ENCODE measurements at places on chromosomes 6 and 20.

DNA sequence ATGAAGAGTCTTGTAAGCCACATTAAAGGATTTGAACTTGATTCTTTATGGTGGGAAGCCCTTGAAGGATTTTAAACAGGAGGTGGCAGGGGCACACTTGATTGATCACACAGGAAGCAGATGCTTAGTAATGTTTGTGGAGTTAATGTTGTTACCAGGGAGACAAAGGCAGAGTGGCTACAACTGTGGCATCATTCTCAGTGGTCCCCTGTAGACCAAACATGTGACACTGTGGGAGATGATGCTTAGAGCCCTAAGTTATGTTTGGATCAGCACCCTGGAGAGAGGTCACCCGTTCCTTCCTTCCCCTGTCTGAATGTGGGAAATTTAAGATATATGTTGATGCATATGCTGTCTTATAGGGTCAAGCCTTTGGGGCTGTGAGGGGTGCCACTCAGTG, 53.2 kb downstream of the EIF2S2 start:
- no peak for DNase-seq

GRCh38 chr20:56423211-56423610, 11.2 kb downstream of the CASS4 start:
- no peak for DNase-seq

DNA sequence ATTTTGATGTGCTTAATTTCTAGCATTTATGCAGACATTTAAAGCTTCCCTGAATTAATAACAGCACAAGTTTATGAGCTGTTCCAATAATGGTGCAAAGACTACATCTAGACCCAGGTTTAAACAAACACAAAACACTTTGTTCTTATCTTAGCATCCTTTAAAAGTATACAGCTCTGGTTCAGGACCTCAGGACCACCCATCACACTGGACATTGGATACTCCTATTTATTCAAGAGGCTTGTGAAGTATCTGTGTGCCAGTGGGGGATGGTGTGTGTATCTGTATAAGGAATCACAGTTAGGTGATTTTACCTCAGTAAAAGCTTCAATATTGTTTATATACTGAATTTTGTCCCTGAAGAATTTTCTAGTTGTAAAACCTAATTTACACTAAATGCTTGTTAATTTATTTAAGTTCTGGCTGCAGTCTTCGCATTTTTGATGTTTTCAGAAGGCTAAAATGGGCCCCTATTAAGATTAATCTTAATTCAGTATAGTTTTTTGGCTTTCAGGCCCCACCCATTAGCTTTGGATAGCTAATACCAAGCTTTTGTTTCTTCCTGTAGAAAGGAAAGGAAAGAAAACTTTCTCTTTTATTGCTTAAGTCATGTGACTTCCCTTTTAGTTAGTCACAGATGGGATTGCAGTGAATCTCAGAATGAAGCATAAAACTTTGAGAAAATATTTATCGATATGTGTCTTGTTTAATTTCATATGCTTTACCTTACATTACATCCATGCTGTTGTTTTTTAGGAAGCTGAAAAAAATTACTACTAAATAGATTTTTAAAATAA, 13.1 kb downstream of the LIN28B start:
- DNase-seq: no peak

DNA sequence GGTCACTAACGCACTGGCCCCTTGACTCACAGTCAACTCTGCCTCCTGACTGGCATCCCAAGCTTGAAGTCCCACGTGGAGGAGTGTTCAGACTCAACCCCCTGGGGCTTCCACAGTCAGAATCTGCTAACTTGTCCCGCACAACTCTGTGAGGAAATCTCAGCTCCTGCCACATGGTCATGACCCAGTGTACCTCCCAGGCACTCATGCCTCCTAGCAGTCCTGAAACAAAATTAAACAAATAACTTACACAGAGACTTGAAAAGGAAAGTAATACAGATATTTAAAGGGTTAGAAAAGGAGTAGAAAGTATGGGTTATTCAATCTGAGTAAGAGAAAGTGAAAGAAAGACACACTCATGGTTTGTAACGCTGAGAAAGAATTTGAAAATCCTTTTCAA, 134.9 kb downstream of the GMDS start:
- DNase-seq: no peak

DNA sequence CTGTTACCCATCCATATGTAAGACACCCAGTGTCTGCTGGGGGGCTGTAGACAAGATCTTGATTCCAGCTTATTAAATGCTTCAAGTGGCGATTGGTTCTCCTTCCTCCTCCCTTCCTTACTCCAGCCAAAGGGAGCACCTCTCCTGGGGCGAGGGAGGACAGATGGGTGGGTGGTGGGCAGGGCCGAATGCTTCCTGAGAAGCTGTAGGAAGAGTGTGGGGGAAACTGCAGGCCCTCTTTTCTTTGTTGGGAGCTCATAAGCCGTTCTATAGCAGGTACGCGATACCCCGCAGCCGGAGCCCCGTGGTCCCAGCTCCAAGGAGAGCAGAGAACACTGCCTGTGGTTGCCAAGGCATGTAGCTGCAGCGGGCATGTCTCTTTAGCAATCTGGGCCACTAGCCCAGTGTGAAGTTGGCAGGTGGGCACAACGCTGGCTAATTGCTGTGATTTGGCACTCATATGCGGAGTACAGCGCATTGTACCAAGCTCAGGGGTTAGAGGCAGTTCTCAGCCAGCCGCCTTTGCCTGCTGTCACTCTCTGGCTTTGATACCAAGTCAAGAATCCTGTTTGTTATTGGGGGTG, 14.7 kb upstream of the KCNG1 start:
- no peak for DNase-seq

GRCh38 chr6:107987805-107988204, 29.8 kb upstream of the SEC63 start:
- DNase-seq: no peak

DNA sequence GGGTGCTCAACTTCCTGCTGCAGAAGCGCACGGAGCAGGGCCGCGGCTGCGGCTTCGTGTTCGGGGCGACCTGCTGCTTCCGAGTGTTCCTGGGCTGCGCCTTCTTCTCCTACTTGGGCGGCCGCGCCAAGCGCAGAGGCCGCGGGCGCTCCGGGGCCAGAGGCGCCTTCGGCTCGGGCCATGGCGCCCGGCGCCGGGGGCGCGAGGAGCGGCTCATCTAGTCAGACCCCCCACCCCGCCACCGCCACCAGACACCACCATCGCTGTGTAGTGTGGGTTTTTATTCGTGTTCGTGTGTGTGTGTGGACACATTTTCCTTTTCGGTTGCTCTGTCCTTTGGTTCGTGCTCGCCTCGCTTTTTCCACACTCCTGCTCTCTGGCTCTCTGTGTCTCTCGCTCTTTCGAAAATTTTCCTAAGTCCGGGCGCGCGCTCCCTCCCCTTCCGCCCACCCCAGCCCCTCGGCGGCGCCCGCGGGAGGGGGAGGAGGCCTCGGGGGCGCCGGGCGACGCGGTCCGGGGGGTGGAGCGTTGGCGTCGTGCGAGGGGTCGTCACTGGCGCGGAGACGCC, 38.1 kb downstream of the GNAS start:
- peak; percentile 68 for DNase-seq

- no peak for DNase-seq
These were observed 384.7 kb upstream of the ID4 start for GRCh38 chr6:19452495-19452894.

GRCh38 chr6:104705095-104705707, 154.5 kb downstream of the HACE1 start:
- peak; percentile 65 for DNase-seq

DNA sequence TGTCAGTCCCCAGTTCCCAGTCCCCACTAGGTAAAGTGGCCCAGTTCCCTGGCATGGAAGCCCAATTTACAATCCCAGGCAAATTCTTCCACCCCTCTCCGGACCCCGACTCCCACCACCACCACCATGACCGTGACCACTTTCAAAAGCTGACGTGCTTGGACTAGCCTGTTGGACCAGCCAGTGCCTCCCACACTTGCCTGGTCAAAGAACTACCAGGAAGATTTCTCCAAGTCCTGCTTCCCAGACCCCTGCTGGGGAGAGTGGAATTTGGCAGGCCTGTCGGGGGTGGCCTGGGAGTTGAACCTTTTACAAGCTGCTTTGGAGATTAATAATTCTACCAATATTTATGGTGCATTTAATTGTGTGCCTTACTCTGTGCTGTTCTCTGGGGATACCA, 1.4 kb upstream of the PTPRT start:
- no peak for DNase-seq

- DNase-seq: no peak
These were observed 30.4 kb downstream of the NTSR1 start for GRCh38 chr20:62739067-62739466.

GRCh38 chr6:113697632-113698410, 159.3 kb upstream of the MARCKS start:
- no peak for DNase-seq
